EH (cell line): ENCODE measurements at places on chromosomes 12 and 14.

DNA sequence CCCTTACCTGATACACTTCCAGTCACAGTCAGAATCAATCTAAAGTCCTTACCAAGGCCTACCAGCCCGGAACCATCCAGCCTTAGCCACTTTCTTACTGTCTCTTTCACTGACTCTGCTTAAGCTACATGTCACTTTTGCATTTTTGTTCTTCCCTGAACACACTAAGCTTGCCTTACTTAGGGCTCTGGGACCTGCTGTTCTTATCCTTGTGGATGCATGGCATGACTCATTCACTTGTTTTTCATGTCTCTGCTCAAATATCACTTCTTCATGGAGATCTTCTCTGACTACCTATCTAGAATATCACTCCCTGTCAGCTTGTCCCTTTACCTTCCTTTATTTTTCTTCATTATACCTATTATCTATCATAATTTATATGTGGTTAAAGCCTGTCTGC, 65.6 kb upstream of the ZDHHC17 start:
- DNase-seq: peak; percentile 39

GRCh38 chr12:108630481-108631207, 3.0 kb downstream of the SELPLG start:
- peak; percentile 96 for DNase-seq

- no peak for DNase-seq
Measured at GRCh38 chr14:57823015-57823660, 42.8 kb downstream of the SLC35F4 start.

DNA sequence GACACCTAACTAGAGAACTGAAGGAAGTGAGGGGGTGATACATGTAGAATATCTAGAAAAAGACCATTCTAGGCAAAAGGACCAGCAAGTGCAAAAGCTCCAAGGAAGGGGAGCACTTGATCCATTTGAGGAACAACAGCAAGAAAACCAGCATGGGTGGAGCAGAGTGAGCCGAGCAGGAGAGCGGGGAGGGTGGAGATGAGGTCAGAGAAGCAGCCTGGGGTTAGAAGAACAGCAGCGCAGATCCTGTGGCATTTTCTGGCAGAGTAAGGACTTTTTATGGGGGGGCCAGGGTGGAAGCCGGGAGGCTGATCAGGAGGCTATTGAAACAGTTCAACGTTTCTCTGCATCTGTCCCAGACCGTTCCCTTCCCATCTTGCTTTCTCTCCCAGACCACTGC, 24.5 kb upstream of the TMCC3 start:
- no peak for DNase-seq

DNA sequence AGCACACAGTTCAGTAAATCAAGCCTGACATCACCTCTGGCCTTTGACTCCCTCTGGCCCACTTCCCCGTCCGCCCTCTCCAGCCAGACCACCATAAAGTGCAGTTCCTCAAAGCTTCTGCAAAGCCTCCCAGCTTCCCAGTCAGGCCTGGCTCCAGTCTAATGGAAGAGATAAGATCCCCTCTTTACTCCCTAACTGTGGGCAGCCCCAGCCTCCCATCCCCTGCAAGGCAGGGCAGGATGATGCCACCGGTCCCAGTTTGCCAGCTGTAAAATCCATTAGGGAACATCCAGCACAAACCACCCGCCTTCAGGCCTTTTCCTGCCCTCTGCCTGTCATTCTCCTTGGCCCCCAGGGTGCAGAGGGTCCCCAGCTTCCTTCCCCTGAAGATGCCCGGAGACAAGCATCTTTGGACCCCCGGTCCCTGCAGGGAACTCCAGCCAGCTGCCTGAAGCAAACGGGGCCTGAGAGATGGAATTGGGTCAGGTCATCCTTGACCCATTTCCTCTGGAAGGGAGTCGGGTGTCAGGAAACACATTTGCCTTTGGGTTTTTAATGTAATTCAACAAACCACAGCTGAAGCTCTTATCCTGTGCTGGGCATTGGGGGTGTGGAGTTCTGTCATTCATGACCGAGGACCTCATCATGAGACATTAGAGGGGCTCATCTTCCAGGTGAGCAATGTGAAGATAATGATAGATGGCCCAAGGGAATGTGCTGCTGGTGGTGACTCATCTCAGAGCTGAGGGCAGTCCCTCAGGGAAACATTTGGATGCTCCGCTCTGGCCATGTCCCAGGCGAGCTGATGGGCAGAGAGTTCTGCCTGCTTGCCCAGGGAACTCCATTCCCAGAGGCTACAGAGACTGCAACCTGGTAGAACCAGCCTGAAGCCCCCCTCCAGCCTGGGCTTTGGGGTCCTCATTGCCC, 93.8 kb upstream of the CLMN start:
- peak; percentile 18 for DNase-seq

- no peak for DNase-seq
Measured at GRCh38 chr12:3888659-3889058, 15.5 kb upstream of the PARP11 start.

DNA sequence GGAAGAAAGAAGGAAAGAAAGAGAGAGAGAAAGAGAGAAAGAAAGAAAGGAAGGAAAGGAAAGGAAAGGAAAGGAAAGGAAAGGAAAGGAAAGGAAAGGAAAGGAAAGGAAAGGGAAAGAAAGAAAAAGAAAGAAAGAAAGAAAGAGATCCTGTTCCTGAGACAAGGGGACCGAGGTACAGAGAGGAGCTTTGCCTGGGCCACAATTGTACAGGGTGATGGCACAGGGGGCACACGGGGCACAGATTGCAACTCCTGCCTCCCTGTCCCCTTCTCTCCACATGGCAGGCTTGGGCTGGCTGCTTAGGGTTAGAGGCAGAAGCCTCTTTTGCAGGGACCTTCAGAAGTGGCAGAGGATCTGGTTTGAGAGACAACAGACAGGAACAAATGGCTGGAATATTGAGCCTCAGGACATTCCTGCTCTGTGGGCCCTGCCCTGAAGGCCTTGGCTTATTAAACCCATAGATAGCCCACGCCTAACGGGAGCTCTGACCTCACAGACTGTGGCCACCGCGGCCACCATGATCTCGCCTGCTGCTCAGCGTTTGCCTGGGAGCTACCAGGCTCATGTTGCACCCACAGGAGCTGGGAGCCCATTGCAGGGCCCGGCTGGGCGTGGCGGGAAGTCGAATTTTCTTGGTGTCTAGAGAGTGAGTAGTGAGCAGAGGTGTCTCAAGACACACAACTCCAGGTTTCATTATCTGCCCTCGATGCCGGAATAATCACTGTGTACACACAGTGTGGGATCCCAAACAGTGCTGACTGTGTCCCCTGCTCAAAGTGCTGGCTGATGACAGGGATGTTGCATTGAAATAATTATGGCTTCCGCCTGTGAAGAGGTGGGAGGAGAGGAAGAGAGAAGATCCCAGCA, 147.9 kb upstream of the NCOR2 start:
- peak; percentile 60 for DNase-seq

- peak; percentile 11 for DNase-seq
Measured at GRCh38 chr14:36207500-36207899, 31.0 kb upstream of the PTCSC3 start.

- no peak for DNase-seq
Measured at GRCh38 chr14:54814076-54814475, 88.5 kb downstream of the GCH1 start.

- no peak for DNase-seq
Measured at GRCh38 chr14:69860221-69860620, 19.0 kb upstream of the SMOC1 start.

DNA sequence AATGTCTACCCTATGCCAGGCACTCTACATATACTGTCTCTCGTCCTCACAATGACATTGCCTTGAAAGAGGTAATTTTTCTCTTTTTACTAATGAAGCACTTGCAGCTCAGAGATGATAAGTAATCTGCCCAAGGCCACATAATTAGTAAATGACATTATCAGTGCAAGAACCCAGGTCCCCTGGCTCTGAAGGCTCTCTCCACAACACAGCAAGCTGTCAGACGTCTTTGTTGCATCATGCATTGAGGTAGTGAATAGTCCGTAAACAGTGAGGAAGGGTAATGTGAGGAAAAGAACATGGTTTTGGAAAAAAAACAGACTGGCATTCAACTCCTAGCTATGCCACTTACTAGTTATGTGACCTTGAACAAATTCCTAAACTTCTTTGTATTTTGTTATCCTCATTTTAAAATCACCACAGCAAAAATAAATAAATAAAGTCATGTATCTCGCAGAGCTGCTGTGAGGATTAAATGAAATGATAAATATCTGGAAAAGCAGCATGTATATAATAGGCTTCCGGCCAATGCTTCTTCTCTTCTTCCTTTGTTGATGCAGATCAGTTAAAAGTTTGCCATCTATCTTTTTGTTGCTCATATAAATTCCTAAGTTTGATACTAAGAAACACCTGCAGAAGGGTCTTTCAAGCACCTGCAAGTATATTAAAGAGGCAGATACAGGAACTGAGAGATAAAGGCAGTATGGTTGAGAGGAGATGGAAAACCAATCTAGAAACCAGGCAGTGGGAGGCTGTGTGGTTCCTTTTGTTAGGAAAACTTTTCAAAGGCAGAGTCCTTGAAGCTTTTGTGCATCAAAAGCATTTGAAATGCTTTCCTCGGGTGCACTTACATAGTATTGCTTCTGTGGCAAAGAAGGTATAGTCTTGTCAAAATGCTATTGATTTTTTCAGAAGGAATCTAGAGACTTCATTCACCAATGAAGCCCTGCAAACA, 82.8 kb downstream of the BTG1 start:
- no peak for DNase-seq

- DNase-seq: peak; percentile 13
Measured at GRCh38 chr12:20950248-20950647, 139.7 kb downstream of the SLCO1B3 start.

DNA sequence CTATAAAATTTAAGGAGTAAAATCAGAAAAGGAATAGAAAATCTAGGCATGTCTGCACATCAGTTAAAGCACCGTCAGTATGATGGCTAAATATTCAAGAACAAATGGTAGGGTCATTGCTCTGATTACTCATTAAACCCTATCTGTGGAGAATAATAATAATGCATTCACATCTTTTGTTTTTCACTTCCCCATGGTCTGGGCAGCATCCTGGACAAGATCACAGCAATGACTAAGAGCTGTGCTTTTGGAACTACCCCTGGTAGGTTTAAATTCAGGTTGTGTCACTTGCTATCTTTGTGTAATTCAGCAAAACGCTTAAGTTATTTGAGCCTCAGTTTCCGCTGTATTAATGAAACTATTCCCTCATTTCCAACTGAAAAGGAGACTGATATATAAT, 33.1 kb downstream of the C12orf42 start:
- DNase-seq: no peak

GRCh38 chr12:78802593-78802992, 62.0 kb upstream of the SYT1 start:
- peak; percentile 60 for DNase-seq

DNA sequence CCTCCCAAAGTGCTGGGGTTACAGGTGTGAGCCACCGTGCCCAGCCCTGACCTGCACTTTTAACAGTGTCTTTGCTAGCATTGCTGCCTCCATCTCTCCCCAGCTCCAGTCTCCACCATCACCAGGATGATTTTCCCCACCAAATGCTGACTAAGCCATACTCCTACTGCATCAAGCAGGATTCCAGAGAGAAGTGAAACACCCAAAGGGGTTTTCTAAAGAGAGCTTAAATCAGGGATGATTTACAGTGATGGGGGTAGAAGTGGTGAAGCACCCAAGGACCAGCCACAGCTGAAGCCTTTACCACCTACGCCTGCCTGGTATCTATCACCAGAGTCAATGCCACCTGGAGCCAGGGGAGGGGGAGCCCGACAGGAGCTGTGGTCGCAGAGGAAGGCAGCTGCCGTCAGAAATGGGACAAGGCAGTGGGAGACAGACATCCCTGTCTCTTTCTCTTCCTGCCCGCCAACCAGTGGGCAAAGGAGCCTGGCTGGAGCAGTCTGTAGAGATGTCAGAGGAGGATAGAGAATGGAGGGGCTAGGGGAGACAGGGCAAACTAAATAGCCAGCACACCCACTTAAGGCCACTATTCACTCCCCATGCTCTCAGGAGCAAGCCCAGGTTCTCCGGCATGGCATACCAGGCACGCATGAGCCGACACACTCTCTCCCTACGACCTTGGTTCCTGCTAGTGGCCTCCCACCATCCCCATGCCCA, 22.4 kb upstream of the CD9 start:
- DNase-seq: no peak

DNA sequence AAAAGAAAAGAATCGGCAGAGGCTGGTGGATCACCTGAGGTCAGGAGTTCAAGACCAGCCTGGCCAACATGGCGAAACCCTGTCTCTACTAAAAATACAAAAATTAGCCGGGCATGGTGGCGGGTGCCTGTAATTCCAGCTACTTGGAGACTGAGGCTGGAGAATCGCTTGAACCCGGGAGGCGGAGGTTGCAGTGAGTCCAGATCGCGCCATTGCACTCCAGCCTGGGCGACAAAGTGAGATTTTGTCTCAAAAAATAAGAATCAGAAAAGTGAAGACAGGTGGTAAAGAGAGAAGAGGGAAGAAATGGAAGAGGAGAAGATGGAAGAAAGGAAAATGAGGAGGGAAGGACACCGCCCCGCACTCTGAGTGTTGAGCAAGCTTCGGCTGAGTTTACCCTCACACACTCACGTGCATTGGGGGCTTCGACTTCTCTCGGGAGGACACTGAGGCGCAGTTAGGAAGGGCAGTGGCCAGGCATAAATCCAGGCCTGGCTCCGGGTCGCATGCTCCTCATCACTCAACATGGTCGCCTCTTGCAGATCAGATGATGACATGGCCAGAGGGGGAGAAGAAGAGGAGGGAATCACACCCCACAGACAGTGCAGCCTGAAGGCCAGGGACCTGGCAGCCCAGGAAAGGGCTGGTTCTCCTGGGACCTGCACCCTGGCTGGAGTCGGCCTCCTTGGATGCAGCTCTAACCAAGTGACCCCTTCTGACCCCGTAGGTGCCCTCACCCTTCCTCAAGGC, 61.1 kb downstream of the PRMT8 start:
- DNase-seq: no peak

GRCh38 chr12:99087278-99087677, 442.2 kb downstream of the APAF1 start:
- DNase-seq: no peak

DNA sequence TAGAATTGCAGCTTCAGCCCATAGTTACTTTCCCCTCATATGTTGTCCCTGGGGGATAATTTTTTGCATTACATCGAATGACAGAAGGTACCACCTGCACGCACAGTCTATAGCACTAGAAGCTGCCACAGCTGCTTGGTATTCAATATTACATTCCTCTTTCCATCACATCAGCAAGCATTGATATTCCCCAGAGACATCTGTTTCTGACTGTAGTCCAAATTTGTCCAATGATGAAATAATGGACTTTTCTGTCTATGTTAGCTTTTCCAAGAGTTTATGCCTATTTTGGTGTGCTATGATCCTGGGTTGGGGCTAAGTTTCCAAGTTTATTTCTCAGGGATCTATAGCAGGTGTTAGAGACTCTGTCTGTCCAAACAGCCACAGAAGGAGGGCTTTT, 335.4 kb downstream of the LRIG3 start:
- no peak for DNase-seq

GRCh38 chr12:49458816-49459215, 80.0 kb upstream of the KCNH3 start:
- DNase-seq: no peak

- DNase-seq: no peak
Measured at GRCh38 chr12:56375598-56376434, 13.2 kb upstream of the APOF start.

DNA sequence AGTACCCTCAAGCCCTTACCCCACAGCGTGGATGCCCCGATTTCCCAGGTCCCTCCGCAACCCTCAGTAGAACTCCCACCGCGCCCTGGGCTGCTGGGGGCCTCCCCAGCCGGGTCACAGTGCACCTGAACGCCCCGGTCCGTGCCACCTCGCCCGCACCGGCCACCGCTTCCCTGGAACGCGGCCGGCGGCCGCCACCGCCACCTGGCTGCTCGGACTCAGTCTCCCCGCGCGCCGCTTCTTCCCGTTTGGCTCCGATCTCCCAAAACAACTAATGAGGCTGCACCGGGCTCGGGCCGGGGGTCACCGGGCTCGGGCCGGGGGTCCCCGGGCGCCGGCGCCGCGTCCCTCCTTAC, 1.0 kb downstream of the ITPK1 start:
- no peak for DNase-seq

GRCh38 chr12:14664434-14665023, 31.9 kb downstream of the GUCY2C start:
- DNase-seq: peak; percentile 36
